ENCODE measurements at places on chromosomes 12 and 14.
A peak's percentile ranks its signal among the peaks of the same experiment; 100 is the strongest.

DNA sequence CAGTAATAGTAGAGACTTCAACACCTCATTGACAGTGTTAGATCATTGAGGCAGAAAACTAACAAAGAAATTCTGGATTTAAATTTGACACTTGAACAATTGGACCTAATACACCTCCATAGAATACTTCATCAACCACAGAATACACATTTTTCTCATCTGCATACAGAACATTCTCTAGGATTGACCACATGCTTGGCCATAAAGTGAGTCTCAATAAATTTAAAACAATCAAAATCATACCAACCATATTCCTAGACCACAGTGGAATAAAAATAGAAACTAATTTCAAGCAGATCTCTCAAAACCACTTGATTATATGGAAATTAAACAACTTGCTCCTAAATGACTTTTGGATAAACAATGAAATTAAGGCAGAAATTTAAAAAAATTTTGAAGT is 82.3 kb downstream of the SLC38A4 start:
- no peak for DNase-seq

DNA sequence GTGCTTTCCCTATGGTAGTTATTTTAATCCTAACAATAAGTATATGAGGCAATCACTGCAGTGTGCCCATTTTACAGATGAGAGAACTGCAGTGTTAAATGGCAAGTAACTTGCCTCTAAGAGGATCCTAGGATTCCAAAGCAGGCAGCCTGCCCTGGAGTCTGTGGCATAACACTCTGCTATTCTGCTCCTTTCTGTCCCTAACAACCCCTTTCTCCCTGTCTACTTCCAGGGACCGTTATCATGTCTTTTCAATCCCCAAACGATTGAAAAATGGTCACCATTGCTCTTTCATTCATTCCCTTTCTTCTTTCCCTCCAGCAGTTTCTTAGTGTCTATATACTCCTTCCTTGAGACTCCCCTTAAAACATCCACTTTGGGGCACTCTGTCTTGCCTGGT is 1.3 kb upstream of the ANO2 start:
- no peak for DNase-seq

DNA sequence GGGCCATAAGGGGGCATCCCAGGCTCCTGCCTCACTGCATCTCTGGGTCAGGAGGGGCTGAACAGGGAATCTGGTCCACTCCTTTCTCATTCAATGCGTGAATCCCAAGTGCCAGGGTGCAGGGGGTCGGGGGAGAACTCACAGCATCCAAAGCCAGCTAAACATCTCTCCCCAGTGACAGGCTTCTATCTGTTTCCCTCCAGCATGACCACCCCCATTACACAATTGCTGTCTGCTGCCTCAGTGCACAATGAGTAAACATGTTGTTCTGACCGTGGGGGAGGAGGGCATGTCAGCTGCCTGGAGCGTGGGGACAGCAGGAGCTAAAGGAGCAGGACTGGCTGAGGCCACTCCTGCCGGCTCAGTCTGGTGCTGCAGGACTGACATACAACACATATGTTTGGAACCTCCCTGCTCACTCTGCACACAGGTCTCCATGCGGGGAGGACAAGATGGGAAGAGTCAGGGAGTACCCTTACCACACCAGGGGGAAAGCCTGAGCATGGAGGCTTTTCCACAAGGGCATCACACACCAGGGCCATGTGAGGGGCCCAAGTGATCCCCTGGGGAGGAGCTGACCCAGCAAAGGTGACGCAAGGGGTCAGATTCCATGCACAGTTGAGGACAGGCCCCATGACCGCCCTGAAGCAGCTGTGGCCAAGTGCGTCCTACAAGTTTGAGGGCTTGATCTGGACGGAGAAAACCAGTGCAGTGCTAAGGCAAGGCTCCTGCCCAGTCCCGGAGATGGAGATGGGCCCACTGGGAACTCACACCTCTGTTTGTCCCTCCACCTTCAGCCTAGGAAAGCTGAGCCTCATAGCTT is 1.4 kb downstream of the TNS2 start:
- DNase-seq, result peak; percentile 91

DNA sequence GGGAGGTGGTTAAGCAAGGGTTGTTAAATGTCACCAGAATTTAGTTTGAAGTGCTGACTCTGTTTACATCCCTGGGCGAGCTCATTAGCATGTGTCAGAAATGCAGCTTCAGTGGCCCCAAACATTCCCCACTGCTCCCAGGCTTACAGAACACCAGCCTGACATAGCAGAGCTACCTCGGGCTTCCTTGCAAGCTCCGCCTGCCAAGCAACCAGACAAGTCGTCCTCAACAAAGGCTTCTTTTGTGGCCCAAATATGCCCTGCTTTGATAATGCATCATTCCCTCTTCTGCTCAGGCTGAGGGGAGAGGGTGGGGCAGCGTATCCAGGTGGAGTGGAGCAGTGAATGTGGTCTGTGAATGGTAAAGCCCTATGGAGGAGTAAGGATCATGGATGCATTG is 28.0 kb downstream of the ERH start:
- DNase-seq, result no peak

GRCh38 chr12:6285063-6285477 is 25.4 kb upstream of the PLEKHG6 start:
- DNase-seq, result peak; percentile 78

GRCh38 chr12:29771786-29772185 is 12.0 kb downstream of the TMTC1 start:
- DNase-seq, result peak; percentile 59

- no peak for DNase-seq
These were observed 53.1 kb downstream of the TSPAN9 start for GRCh38 chr12:3130057-3130830.

DNA sequence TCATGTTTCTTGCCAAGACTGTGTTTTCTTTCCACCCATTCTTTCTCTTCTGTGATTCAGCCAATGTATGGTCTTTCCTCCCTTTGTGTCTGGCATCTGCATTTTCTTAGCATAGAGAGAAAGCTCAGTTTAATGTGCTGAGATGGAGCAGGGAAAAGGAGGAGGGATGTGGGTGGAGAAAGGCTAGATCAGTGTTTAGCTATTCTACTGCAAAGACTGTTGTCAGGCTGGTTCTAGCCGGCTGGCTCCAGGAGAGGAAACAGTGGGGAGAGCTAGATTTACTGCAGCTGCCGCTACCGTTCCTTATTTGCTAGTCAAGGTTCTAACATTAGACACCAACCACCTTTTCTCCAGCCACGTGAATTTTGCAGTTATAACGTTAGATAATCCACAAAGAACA is 5.2 kb upstream of the RIMKLB start:
- no peak for DNase-seq

- DNase-seq, result no peak
These were observed 196.5 kb upstream of the PRMT8 start for GRCh38 chr12:3294481-3294911.
